Breast epithelium (tissue), 4 donors: ENCODE measurements at places on chromosomes 2 and 18. TPM values are rescaled to one million over a fixed set of nuclear protein-coding genes. Genes with fewer than 3 reads are reported as not detected.

The ANKMY1 gene
- 32.8 TPM for total RNA-seq

The CCDC141 gene
- total RNA-seq, result 1.3 TPM

The GPR75 gene
- total RNA-seq, result 3.2 TPM

The KCNIP3 gene
- total RNA-seq, result 30.1 TPM

The AOX1 gene
- 100.0 TPM for total RNA-seq
